ENCODE measurements at places on chromosomes 12 and 14.

GRCh38 chr14:63632932-63633514 is 8.6 kb downstream of the WDR89 start:
- peak; percentile 82 for DNase-seq

GRCh38 chr12:50961708-50962107 is 9.4 kb downstream of the HIGD1C start:
- DNase-seq, result no peak

- no peak for DNase-seq
Measured at GRCh38 chr12:82797480-82797879, 110.8 kb downstream of the TMTC2 start.

GRCh38 chr12:104710940-104711689 is 247.0 kb downstream of the SLC41A2 start:
- no peak for DNase-seq

DNA sequence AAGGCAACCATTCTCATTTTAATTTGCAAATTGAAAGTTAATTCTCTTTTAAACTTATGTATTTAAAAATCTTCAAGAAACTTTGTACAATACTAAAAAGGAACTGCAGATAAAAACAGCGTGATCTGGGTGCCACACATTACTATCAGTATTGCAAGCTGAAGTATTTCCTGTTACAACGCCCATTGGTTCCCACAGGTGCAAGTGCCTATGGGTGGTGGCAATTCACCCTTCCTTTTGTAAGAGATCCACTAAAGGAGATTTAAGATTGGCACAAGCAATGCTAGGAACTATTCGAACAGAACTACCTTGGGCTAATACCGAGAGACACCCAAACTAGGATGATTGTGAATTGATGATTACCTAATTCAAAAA is 13.2 kb downstream of the TAOK3 start:
- DNase-seq, result no peak

DNA sequence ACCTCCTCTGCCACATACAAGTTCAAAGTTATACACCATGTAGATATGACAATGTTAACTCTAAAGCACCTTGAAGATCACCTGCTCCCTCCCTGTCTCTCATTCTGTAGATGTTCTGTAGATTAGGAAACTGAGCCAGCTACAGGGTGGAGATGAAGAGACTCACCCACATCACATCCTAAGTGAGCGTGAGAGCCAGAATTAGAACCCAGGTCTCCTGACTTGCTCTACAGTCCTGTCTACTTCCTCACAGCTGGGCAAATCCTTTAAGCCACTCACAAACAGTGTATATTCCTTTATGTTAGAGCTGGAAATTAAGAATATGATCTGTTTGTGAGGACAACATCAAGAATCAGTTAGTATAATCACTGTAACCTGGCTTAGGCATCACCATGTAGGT is 1.8 kb downstream of the APPL2 start:
- no peak for DNase-seq

DNA sequence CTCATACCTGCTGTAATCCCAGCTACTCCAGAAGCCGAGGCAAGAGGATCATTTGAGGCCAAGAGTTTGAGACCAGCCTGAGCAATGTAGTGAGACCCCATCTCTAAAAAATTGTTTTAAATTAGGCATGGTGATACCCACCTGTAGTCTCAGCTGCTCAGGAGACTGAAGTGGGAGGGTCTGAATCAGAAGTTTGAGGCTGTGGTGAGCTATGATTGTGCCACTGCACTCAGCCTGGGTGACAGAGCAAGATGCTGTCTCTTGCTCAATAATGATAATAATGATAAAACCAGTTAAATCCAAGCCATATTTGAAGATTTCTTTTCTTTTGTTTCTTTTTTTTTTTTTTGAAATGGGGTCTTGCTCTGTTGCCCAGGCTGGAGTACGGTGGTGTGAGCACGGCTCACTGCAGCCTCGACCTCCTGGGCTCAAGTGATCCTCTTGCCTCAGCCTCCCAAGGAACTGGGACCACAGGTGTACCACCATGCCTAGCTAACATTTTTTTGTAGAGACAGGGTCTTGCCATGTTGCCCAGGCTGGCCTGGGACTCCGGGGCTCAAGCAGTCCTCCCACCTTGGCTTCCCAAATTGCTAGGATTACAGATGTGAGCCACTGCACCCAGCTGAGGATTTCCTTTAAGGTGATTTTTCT is 12.8 kb downstream of the PSMA6 start:
- DNase-seq, result no peak

DNA sequence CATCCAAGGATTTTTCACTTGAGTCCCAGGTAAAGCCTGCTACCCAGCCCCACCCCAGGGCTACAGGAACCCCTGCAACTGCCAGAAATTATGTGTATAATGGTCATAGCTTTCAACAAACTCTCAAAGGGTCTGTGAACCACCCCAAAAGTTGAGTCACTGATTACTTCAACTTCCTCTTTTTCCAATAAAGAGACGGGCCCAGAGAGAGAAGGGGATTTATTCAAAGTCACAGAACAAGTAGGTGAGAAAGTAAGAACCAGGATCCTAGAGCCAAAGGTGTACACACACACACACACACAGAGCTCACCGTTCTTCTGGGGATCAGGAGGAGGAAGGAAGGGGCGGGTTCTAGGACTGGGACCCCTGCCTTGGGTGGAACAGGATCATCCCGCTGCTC is 4.8 kb upstream of the ITPK1 start:
- DNase-seq, result no peak

DNA sequence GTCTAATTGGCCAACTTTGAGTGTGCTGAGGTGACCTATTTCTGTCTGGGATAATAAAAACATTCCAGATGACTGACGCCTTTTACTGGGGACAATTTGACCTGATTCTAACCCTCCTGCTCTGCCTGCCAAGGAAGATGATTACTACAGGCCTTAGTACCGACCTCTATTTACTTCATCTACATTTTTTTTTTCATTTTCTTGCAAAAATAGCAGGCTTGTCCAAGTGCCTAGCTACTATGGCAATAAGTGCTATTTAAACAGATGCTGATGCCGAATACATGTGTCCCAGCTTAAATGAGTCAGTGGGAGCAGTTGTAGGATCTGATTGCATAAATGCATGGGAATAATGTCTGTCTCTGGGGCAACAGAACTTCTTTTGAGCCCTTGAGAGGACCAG is 254.3 kb downstream of the RGS6 start:
- no peak for DNase-seq

GRCh38 chr14:22070119-22070982 is 396.7 kb upstream of the OR4E1 start:
- no peak for DNase-seq

GRCh38 chr14:94346841-94347240 is 23.7 kb upstream of the SERPINA6 start:
- no peak for DNase-seq

- DNase-seq, result no peak
Measured at GRCh38 chr12:6891646-6892001, 13.0 kb upstream of the LRRC23 start.

DNA sequence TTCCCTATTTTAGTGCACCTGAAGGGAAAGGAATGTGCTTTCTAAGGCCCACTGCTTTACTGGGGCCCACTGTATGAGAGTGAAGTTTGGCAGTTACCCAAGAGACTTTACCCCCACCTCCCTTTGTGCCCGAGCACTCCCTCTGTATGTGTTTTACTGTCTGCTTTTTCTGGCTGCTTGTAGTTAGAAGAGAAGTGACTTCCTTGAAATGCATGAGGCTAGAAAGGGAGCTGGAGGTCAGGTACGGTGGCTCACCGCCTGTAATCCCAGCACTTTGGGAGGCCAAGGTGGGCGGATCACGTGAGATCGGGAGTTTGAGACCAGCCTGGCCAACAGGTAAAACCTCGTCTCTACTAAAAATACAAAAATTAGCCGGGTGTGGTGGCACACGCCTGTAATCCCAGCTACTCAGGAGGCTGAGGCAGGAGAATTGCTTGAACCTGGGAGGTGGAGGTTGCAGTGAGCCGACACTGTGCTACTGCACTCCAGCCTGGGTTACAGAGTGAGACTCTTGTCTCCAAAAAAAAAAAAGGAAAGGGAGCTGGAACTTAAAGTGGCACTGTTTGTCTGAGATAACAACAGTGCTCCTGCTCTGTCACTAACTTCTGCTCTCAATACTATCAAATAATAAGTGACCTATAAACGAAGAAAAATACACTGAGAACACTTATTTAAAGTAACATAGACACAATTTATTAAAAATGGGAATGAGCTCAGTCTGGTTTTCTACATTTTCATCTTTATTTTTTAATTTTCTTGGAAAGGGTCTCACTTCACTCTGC is 5.8 kb downstream of the TRIP11 start:
- no peak for DNase-seq

DNA sequence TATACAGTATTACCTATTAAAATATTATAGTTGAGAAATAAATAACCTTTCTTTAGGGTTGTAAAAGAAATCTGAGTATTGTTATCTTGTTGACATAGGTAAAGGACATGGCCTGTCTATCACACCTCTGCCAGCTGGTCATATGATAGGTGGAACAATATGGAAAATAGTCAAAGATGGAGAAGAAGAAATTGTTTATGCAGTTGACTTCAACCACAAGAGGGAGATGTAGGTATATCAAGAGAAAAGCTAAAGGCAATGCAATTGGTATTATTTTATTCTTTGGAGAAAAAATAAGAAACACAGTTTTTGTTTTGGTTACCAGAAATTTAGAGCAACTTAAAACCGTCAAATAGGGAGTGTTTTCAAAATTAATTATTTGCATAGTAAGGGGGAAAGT is 13.5 kb downstream of the CPSF2 start:
- peak; percentile 18 for DNase-seq

DNA sequence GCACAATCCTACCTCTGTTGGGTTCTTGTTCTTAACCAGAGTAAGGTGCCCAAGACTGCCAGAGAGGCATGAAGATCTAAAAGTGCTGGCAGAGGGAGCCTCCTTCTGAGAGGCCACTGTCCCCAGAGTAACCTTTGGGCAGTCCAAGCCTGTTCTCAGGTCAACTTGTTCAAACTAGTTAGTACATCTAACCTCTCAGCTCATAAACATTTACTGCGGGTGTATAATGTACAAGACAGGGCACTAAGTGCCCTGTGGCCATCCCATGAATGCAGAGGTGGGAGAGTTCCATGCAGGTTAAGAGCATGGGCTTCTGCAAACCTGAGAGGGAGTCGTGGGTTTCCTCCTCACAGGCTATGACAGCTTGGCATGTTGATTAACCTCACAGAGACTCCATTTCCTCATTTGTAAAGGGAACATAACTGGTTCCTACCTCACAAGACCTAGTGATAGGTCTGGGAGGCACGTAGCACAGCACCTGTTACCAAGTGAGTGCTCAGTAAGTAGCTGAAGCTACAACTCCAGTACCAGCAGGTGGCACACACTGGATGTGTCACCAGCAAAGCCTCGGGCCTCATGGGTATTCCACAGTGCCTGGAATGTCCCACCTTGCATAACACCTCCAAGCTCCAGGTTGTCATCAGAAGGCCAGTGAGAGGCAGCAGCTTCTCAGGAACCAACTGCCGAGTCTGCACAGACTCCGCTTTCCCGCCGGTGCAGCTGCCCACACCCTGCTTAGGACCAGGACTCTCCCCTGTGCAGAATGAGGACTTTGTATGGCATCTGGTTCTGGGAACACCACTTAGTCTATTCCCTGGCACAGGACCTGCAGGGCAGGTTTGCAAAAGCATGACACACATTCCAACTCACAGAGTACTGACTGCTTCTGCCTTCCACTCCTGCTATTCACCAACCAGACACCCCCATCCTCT is 4.4 kb downstream of the VDR start:
- no peak for DNase-seq

DNA sequence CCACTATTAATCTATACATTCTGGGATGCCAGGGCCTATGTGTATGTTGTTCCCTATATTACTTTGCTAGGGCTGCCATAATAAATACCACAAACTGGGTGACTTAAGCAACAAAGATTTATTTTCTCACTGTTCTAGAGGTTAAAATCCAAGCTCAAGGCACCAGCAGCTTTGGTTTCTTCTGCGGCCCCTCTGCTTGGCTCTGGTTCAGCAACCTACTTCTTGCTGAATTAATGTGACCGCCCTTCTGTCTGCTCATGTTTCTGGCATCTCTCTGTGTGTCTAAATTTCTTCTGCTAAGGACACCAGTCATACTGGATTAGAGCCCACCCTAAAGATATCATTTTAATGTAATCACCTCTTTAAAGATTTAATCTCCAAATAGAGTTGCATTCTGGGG is 84.7 kb downstream of the ZNF664 start:
- DNase-seq, result no peak

DNA sequence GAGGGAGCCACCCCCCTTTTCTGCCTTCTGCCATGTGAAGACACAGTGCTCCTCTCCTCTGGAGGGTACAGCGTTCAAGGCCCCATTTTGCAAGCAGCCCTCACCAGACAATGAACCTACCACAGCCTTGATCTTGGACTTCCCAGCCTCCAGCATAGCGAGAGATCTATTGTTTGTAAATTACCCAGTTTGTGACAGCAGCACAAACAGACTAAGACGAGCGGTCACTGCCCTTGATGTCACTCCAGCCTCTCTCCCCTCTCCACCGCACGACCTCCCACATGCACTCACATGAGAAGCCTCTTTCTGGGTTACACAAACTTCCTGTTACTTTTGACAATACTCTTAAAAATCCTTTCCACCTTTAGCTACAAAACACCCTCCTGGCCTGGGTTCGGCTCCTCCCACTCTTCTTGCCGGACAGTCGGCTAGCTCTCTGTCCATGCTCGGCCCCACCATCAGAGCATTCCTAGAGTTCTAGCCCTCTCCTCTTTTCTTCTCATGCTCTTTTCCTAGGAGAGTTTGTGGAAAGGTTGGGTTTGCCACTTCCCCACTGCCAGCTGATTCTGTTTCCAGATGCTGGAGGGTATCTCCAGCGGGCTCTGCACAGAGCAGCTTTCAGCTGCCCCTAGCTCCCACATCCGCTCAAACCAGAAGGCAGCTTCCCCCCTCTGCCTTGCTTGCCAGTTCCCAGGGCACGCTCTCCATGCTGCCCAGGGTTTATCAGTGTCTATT is 124.3 kb downstream of the FOXN3 start:
- DNase-seq, result no peak

Measured in HTR-8/SVneo (cell line).